ENCODE measurements at places on chromosomes 4 and X. TPM values are rescaled to one million over a fixed set of nuclear protein-coding genes. Genes with fewer than 3 reads are reported as not detected.

Gene RAB39B
- total RNA-seq = 11.6 TPM

DNA sequence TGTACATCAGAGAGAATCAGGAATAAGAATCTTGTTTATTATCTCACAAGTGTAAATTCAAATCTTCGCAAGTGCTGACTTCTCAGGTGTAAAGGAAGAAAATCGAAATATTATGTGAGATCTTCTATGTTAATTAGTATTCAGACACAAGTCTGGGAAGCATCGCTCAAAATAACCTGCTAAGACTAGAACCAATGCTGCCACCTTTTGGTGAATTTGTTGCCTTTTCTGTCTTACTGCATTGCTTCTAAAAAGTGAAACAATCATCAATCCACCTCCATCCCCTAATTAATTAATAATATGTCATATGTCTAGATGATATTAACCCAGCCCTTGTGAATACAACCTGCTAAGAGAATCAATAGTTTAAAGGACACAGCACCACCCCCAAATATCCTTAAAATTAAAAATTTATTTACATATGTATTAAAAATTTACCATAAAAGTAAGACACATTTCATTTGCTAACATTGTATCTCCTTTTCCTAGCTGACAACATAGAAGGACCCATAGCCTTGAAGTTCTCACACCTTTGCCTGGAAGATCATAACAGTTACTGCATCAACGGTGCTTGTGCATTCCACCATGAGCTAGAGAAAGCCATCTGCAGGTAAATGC is 3.5 kb downstream of the EPGN start:
- H3K27me3 ChIP-seq = no peaks in the 10 kb centered on the region
- no peak overlapping the region for H3K27ac ChIP-seq
- peak; percentile 41 for DNase-seq
- H3K36me3 ChIP-seq = no peaks in the 10 kb centered on the region
- no peak overlapping the region for H3K4me3 ChIP-seq

Gene TCEAL6
- total RNA-seq = not detected

DNA sequence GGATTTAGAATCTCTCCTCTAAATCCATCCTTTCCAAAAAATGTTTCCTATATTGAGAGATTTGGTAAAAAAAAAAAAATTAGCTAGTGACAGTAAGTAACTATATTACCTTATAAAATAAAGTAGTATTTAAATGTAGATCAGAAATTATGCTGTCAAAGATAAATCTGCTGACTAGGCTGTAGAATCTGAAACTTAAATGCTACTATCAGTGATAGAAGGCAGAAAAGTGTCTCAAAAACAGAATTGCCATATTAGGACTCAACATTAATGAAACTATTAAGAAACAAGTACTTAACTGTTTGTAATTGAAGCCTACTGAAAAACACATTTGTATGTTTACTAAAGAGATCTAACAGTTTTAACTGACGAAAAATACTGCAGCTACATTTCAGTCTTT is 8.3 kb downstream of the TAF9B start:
- H3K36me3 ChIP-seq = peaks cover 18% of the 10 kb centered on the region
- H3K4me3 ChIP-seq = no peak overlapping the region
- no peaks in the 10 kb centered on the region for H3K4me1 ChIP-seq
- peak overlapping the region; percentile 58 for H3K27ac ChIP-seq

DNA sequence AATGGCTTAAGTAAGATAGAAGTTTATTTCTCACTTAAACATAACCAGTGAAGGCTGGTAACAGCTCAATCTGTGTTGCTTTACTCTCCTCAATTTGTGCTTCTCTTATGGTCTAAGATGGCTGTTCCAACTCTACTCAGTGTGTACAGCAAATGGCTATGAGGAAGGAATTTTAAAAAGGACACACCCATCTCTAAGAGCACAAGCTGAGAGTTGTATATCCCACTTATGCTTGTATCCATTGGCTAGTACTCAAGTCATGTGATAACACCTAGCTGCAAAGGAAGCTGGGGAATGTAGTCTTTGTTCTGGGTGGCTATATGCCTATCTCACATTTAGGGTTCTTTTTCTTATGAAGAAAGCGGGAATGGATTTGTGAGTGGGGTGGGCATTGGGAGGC is 63.3 kb downstream of the GPAT3 start:
- H3K27ac ChIP-seq = no peak overlapping the region
- H3K36me3 ChIP-seq = peaks cover 1% of the 10 kb centered on the region
- H3K27me3 ChIP-seq = no peaks in the 10 kb centered on the region
- H3K4me3 ChIP-seq = no peak overlapping the region

- no peaks in the 10 kb centered on the region for H3K4me1 ChIP-seq
- H3K36me3 ChIP-seq = no peaks in the 10 kb centered on the region
- H3K4me3 ChIP-seq = no peak overlapping the region
- H3K27me3 ChIP-seq = no peaks in the 10 kb centered on the region
- no peak for DNase-seq
- no peak overlapping the region for H3K27ac ChIP-seq
Observed at GRCh38 chr4:131370846-131371245, 1778.2 kb upstream of the PCDH10 start.

GRCh38 chr4:128716338-128716737 is 93.2 kb upstream of the JADE1 start:
- no peaks in the 10 kb centered on the region for H3K36me3 ChIP-seq
- no peaks in the 10 kb centered on the region for H3K27me3 ChIP-seq
- peaks cover 5% of the 10 kb centered on the region for H3K4me1 ChIP-seq
